ENCODE measurements at places on chromosomes 6 and 20. TPM values are rescaled to one million over a fixed set of nuclear protein-coding genes. Genes with fewer than 3 reads are reported as not detected.

GRCh38 chr6:88499845-88500699 is 333.9 kb upstream of the CNR1 start:
- DNase-seq, result no peak

DNA sequence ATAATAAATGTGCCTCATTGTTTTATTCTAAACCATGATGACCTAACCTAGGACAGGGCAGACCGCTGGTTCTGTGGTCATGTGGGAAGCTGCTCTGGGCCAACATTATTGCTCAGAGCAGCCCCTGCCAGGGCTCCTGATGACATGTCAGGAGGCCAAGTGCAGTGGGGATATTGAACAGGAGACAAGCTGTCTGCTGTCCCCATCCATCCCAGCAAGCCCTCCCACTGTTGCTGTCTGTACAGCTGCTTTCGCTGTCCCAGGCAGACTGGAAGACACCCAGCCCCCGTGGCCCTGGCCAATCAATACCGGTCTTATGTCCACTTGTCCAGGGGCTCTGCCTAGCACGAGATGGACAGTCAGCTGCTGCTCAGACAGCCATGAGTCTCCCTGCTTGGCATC is 43.2 kb upstream of the FNDC1 start:
- DNase-seq, result no peak

DNA sequence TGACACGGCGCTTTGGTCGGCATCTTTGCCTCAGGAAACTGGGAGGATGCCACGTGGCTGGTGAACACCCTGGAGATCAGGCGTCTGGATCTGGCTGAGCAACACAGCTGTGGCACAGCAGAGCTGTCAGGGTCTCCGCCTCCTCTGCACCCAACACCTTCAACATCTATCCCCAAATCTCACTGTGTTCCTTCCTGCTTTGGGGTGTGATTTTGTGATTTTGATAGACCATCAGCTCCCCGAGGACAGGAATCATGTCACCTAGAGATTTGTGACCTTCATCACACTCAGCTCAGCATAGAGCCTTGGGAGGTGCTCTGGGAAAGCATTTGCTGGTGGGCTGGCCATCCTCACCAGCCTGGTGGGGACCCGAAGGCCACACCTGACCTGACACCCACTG is 203.7 kb upstream of the FOXQ1 start:
- DNase-seq, result no peak

GRCh38 chr20:41654884-41655283 is 36.7 kb upstream of the CHD6 start:
- peak; percentile 36 for DNase-seq

DNA sequence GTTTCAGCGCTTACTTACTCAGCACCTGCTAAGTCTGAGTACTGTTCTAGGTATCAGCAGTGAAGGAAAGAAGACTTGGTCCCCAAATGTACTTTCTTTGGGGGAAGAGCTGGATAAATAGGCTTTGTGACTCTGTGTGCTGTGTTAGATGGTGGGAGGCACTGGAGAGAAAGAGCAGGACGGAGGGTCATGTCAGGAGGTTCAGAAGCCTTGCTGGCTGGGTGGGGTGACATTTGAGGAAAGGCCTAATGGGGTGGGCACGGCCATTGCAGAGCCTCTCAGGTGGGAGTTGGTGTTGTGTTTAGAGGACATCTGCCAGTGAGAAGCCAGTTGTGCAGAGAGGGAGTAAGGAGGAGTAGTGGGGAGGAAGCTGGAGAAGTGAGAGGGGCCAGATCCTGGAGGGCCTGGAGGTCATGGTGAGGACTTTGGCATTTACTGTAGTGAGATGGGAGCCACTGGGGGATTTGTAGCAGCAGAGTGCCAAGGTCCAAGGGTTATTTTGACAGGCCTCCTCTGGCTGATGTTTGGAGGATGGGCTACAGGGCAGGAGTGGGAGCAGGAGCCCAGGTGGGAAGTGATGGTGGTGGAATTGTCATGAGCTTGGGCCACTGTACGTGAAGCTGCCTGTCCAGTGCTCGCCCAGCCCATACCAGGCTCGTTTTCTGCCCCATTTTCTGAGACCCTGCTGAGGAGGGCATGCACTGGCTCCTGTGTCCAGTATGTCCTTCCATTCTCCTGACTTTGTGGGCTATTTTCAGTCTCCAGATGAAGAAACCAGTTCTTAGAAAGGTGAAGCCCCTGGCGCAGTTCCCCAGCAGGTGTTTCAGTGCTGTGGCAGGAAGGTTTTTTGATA is 886 bp downstream of the SDCBP2 start:
- DNase-seq, result no peak

DNA sequence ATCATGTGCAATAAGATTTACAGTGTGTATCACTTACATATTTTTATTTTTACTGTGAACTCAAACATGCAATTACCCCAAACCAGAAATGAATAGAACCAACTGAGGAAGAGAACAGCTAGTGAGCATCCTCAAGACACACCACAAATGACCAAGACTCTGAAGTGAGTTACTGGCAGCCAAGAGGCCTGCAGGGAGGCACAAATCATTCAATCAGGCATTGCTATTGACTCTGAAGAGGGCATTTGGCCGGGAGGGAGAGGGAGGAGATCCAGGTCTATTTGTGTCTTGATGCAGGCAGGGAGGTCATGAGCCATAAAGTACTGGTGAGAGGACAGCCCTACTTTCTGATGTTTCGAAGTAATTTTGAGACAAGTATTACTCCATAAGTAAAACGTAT is 257.7 kb downstream of the BCKDHB start:
- no peak for DNase-seq

GRCh38 chr20:33010133-33010504 is 2.6 kb downstream of the BPIFB2 start:
- no peak for DNase-seq

DNA sequence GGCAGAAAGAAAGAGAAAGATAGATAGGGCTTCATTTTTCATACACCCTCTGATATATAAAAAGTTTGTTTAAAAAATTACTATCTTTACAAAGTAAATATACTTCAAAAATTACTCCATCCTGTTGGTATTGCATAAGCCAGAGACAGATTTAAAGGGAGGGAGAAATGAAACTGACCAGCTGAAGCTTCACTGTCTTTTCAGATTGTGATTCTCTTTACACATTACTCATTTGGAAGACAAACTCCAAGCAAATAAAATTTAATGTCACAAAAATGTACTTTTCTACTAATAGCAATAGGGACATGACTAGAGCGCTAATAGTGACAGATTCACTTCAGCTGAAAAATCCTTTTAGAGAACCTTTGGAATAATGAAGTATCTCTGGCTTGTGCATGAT is 38.6 kb upstream of the MARCKS start:
- no peak for DNase-seq

KAT14 gene
- 7.2 TPM for total RNA-seq

GRCh38 chr6:21533678-21534077 is 59.9 kb upstream of the SOX4 start:
- no peak for DNase-seq

DNA sequence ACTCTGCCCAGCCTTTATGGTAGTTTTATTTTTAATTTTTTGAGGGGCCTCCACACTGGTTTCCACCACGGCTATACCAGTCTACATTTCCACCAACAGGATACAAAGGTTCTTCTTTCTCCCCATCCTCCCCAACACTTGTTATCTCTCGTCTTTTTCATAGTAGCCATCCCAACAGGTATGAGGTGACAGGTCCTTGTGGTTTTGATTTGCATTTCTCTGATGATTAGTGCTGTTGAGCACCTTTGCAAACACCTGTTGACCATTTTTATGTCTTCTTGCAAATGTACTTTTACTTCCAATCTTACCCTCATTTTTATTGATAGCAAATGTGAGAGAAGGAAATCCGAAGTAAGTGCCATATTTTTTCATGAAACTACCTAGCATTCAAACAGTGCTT is 195.4 kb upstream of the PREP start:
- DNase-seq, result no peak

GRCh38 chr6:161360520-161360919 is 86.7 kb upstream of the AGPAT4 start:
- no peak for DNase-seq

DNA sequence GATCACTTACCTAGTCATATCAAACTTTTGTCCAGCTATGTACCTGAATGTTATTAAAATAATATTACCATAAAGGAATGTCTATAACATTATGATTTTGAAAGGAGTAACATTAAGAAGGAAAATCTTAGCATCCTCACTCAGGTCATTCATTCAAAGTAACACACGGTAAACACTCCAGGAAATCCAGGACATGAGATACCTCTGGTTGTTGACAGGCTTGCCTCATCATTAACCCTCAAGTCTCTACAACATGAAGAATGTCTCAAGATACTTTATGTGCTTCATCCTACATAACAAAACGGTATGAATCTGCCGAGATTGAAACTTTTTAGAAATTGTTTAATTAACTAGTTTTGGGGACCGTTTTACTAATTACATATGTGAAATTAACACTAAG is 690 bp upstream of the FILIP1 start:
- DNase-seq, result no peak

FLOT1 gene
- total RNA-seq, result 124 TPM

DNA sequence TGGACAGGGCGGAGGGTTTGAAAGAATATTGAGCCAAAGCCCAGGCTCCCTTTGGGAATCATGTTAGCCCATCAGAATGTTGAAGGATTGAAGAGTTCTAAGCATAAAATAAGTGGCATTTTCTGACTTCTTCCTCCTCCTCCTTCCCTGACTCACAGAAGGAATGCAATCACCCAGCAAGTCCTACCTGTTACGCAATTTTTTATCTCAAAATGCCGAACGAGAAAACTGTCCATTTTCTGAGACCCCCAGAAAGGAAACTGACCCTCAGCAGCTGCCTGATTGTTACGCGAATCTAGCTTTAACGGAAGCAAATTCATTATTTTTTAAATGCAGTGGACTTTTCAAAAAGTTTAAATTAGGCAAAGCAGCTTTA is 4.7 kb upstream of the DNAJC5 start:
- no peak for DNase-seq

- DNase-seq, result no peak
These were observed 18.2 kb upstream of the SRC start for GRCh38 chr20:37327748-37328147.

- no peak for DNase-seq
These were observed 64.0 kb downstream of the BLOC1S5 start for GRCh38 chr6:8000188-8000596.

DNA sequence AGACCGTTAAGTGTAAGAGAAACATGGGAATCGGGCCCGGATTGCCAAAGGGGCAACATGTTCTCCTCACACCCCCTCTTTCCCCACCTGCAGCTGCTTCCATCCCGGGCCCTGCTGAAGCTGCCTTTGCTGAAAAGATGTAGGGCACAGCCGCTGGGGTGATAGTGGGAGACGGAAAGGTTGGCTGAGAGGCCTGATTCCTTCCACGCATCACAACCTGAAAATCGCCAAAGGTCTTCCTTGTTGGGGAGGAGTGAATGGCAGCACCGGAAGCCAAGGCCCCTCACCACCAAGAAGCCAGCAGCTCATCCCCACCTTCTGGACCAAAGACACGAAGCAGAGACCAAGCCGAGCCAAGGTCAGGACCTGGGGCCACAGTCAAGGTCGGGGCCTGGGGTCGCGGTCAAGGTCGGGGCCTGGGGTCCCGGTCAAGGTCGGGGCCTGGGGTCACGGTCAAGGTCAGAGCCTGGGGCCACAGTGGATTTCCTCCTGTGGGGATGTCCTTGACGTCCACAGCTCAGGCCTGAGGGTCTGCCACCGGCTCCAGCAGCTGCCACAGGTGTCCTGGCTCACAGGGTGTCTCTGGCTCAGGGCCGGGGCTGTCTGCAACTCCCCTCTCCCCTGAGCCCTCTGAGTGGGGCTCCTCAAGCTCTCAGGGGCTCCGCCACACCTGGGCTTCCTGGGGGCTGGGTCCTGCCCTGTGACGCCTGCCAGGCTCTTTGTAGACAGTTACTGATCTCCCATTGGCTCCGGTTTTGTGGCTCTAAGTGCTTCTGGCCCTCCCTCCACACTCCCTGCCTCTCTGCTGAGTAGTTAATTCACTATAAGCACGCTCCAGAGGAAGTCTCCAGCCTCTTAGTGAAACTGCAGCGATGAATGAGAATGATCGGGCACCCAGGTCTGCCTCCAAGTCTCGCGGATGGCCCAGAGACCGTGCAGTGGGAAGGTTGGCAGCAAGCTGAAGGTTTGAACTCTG is 5.5 kb upstream of the CHRNA4 start:
- DNase-seq, result no peak

WFDC2 gene
- not detected for total RNA-seq

HSPA1L gene
- 1.0 TPM for total RNA-seq

DNA sequence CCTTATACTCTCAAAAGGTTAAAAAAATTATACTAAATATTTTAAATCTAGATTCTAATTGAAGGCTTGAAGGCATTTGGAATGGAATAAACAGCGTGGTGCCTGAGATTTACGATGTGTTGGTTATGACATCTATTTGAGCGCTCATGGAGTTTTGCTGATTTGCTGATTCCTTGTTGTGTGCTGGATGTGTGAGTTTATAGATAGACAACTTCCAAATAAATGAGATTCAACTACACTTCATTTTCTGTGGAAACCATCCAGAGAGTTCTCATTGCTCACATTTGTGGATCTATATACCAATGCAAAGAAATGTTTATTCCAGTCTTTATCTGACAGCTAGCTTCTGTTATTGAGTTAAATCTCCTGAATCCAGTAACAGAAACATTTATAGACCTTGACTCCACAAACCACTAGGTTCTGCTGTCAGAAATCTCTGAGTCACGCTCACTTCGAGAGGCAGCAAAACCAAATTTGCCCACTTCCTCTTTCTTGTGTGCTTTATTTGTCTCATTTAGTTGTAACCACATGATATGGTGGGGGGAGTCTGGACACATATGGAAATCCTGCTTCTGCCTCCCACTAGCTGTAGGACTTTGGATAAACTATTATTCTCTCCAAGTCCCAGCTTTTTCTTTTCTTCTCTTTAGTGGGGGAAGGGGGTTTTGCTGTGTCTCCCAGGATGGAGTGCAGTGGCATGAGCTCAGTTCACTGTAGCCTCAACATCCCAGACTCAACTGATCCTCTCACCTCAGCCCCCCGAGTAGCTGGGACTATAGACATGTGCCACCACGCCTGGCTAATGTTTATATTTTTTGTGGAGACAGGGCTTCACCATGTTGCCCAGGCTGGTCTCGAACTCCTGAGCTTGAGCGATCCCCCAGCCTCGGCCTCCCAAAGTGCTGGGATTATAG is 54.5 kb downstream of the IPCEF1 start:
- DNase-seq, result no peak

DNA sequence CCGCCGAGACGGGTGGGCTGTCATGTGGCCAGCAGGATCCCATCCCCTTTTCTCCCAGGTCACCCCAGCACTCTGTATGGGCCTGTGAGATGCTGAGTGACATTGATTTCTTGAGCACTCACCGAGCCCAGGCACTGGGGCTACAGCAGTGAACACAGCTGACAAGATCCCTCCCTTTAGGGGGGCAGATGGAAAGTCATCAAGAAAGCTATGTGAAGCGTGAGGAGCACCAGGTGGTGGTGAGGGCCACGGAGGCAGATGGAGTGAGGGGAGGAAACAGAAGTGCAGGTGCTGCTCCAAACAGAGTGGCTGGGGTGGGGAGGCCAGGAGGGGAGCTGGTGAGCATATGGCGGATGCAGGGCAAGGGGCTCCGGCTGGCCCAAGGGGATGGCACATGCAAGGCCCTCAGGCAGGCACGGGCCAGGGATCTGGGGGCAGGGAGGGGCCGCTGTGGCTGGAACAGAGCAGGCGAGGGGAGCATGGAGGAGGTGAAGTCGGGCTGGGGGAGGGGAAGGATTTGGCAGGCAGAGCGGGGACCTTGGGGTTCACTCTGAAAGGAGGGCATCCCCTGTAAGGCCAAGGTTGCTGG is 184.0 kb downstream of the BMP7 start:
- no peak for DNase-seq

MDN1 gene
- 93.6 TPM for total RNA-seq
